ENCODE measurements at places on chromosomes 6 and 20.

- no peak for DNase-seq
Observed at GRCh38 chr6:1917626-1918371, 308.1 kb downstream of the FOXC1 start.

DNA sequence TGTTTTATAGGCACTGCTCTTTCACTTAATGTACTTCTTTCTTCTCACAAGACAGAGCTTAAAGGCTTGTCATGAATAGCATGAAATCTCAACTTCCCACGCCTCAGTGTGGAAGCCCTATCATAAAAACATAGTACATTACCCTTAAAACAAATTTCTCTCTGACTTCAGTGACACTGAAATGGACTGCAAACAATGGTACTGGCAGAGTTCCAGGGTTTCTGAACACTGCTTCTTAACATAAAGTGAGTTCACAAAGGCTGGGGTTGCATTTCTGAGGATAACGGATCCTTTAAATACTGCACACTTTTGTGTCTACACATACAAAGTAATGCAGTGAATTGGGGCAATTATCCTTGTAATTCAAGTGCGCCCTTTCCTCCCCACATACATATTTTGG lies 32.3 kb upstream of the PLEKHG1 start:
- DNase-seq: no peak

GRCh38 chr6:4637691-4638433 lies 138.3 kb upstream of the CDYL start:
- no peak for DNase-seq

- DNase-seq: no peak
Observed at GRCh38 chr6:30075790-30076732, 492 bp upstream of the RNF39 start.

- no peak for DNase-seq
Observed at GRCh38 chr20:57851796-57852195, 142.0 kb upstream of the PMEPA1 start.

- no peak for DNase-seq
Observed at GRCh38 chr6:43718387-43719105, 31.0 kb upstream of the MRPS18A start.
